A549 treated with CORT108297 at 1 μM for 4 hours (cell line): ENCODE measurements at places on chromosomes 6 and 20. TPM values are rescaled to one million over a fixed set of nuclear protein-coding genes. Genes with fewer than 3 reads are reported as not detected.

Gene AGPAT4
- total RNA-seq: 2.9 to 5.0 TPM (median 4.6 TPM) in 5 replicates

Gene TP53TG5
- total RNA-seq: not detected in 5 replicates

Gene PSORS1C1
- 3.0 to 5.1 TPM (median 3.8 TPM) in 5 replicates for total RNA-seq

Gene SLC13A3
- total RNA-seq: 0.07 TPM in 1 of 5 replicates, not detected in the others

Gene GSTA4
- 7.7 to 11.0 TPM (median 8.5 TPM) in 5 replicates for total RNA-seq

Gene CAPN11
- 0.02 TPM in 1 of 5 replicates, not detected in the others for total RNA-seq

Gene PRELID3B
- 53.9 to 68.9 TPM (median 57.3 TPM) in 5 replicates for total RNA-seq

Gene HCRTR2
- not detected in 5 replicates for total RNA-seq

Gene POU5F1
- 4.7 to 6.7 TPM (median 5.3 TPM) in 5 replicates for total RNA-seq

Gene COL21A1
- 0.72 to 1.1 TPM (median 0.76 TPM) in 5 replicates for total RNA-seq

Gene FAM209B
- 0.14 to 0.60 TPM (median 0.54 TPM) in 5 replicates for total RNA-seq

Gene SLC22A2
- 0.08 TPM in 2 of 5 replicates, not detected in the others for total RNA-seq

Gene ID4
- 1.1 to 1.6 TPM (median 1.3 TPM) in 5 replicates for total RNA-seq

Gene HLA-G
- 0.16 TPM in 1 of 5 replicates, not detected in the others for total RNA-seq

Gene GLP1R
- total RNA-seq: not detected in 5 replicates

Gene C2
- total RNA-seq: 0.21 to 0.68 TPM (median 0.31 TPM) in 5 replicates

Gene MRPL2
- total RNA-seq: 58.0 to 62.4 TPM (median 60.0 TPM) in 5 replicates

Gene C4A
- 0.48 to 1.5 TPM (median 1.1 TPM) in 5 replicates for total RNA-seq

Gene WASF1
- total RNA-seq: 9.8 to 14.1 TPM (median 12.3 TPM) in 5 replicates

Gene C6orf52
- 1.1 to 2.2 TPM (median 1.4 TPM) in 5 replicates for total RNA-seq

Gene NHLRC1
- 1.4 to 2.3 TPM (median 1.9 TPM) in 5 replicates for total RNA-seq

Gene CEP43
- total RNA-seq: 8.8 to 10.5 TPM (median 9.8 TPM) in 5 replicates

Gene GRM4
- 0.07 to 0.15 TPM (median 0.09 TPM) in 5 replicates for total RNA-seq

Gene GCNT2
- 5.8 to 8.5 TPM (median 6.4 TPM) in 5 replicates for total RNA-seq

Gene NHSL1
- total RNA-seq: 2.6 to 4.3 TPM (median 3.2 TPM) in 5 replicates

Gene HLA-DRB1
- total RNA-seq: not detected in 5 replicates

Gene CLVS2
- 0.08 to 0.16 TPM (median 0.14 TPM) in 5 replicates for total RNA-seq

Gene LY86
- total RNA-seq: not detected in 5 replicates

Gene RIPOR2
- total RNA-seq: 0.08 to 0.12 TPM (median 0.08 TPM) in 4 of 5 replicates, not detected in the other

Gene ANGPT4
- 0.01 to 0.04 TPM (median 0.02 TPM) in 4 of 5 replicates, not detected in the other for total RNA-seq

Gene PGK2
- total RNA-seq: not detected in 5 replicates

Gene KLC4
- 5.9 to 8.6 TPM (median 7.6 TPM) in 5 replicates for total RNA-seq

Gene FNDC11
- 0.13 to 0.38 TPM (median 0.17 TPM) in 5 replicates for total RNA-seq

Gene NAA20
- 140 to 162 TPM (median 142 TPM) in 5 replicates for total RNA-seq

Gene TRIM15
- total RNA-seq: 0.08 to 0.09 TPM in 2 of 5 replicates, not detected in the others

Gene GTSF1L
- total RNA-seq: not detected in 5 replicates

Gene TSPYL4
- 2.9 to 3.6 TPM (median 3.4 TPM) in 5 replicates for total RNA-seq

Gene RBBP9
- 12.8 to 15.6 TPM (median 14.6 TPM) in 5 replicates for total RNA-seq

Gene CEP162
- 1.5 to 3.3 TPM (median 2.0 TPM) in 5 replicates for total RNA-seq

Gene OTOR
- not detected in 5 replicates for total RNA-seq

Gene TNXB
- total RNA-seq: 0.32 to 0.72 TPM (median 0.56 TPM) in 5 replicates

Gene ZGPAT
- total RNA-seq: 22.2 to 32.0 TPM (median 28.6 TPM) in 5 replicates

Gene PAK5
- not detected in 5 replicates for total RNA-seq

Gene FAM209A
- total RNA-seq: 0.17 to 0.62 TPM (median 0.43 TPM) in 5 replicates

Gene FITM2
- 7.2 to 8.9 TPM (median 7.9 TPM) in 5 replicates for total RNA-seq

Gene ARMH2
- total RNA-seq: not detected in 5 replicates

Gene TMC2
- not detected in 5 replicates for total RNA-seq

Gene FAM110A
- 6.8 to 11.7 TPM (median 11.6 TPM) in 5 replicates for total RNA-seq

Gene TMEM14C
- total RNA-seq: 148 to 182 TPM (median 158 TPM) in 5 replicates

Gene SCRT2
- not detected in 5 replicates for total RNA-seq

Gene SLC35B3
- 6.8 to 8.2 TPM (median 7.7 TPM) in 5 replicates for total RNA-seq

Gene E2F1
- 22.0 to 33.5 TPM (median 30.9 TPM) in 5 replicates for total RNA-seq

Gene RAB32
- total RNA-seq: 38.8 to 47.5 TPM (median 43.3 TPM) in 5 replicates

Gene RBPJL
- total RNA-seq: not detected in 5 replicates
